IMR-90 (cell line): ENCODE measurements at places on chromosomes 7 and 10. TPM values are rescaled to one million over a fixed set of nuclear protein-coding genes. Genes with fewer than 3 reads are reported as not detected.

DNA sequence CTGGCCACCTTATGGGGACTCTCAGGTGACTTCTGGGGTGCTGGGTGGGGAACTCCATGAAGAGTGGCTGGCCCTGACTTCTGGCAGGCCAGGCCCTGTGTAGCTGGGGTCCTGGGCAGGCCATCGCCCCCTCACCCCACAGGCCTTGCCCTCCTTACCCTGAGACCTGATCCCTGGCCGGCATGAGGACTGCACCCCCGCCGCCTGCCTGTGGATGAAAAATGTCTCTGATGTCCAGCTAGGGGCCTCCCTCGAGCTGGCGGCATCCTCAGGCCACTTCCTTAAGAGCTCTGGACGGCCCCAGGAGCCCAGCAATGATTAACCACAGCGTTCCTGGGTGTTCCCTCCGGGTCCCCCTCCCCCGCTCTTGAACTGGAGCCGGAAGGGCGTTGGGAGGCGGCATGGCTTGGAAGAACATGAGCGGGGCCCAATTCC, 31.8 kb upstream of the SHH start:
- no peak for DNase-seq

The HNRNPF gene
- 207 and 276 TPM in 2 replicates for total RNA-seq

DNA sequence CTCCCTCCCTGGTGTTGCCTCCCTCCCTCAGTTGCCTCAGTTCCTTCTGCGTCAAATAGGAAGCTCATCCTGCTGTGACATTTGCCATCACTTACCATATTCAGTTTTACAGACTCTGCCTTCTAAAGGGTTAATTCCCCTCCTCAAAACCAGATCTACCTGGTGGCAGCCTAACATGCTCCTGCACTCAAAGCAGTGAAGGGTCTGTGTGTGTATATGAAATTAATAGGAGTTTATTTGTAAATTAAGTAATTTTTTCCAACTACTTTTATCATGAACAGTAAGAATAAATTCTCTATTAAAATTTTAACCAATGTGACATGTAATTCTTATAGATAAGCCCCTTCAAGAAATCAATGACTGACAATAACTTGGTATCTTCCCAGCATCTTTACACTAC, 158.6 kb upstream of the INSYN2A start:
- DNase-seq = no peak

DNA sequence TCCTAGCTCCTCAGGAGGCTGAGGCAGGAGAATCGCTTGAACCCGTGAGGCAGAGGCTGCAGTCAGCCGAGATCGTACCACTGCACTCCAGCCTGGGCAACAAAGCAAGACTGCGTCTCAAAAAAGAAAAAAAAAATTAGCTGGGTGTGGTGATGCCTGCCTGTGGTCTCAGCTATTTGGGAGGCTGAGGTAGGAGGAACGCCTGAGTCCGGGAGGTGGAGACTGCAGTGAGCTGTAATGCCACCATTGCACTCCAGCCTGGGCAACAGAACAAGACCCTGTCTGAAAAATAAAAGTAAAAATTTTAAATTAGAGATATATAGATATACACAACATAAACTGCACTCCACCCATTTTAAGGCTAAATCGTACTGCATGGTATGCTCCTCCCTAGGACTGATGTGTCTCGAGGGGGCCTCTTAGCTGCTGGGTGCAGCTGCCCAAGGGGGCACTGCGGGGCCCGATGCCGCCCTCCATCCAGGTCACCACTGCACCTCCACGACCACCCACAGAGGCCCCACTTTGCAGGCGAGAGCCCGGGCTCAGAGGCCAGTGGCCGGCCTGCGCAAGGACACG, 40.9 kb upstream of the FOXK1 start:
- no peak for DNase-seq

The NRG3 gene
- total RNA-seq = not detected in 2 replicates

GRCh38 chr10:89663144-89663543, 18.1 kb upstream of the PANK1 start:
- DNase-seq = no peak

The CCL24 gene
- total RNA-seq = not detected in 2 replicates

GRCh38 chr10:58576751-58577436, 64.2 kb downstream of the BICC1 start:
- DNase-seq = no peak

The RUFY2 gene
- 6.8 and 16.4 TPM in 2 replicates for total RNA-seq
